ENCODE measurements at places on chromosomes 1 and 21. TPM values are rescaled to one million over a fixed set of nuclear protein-coding genes. Genes with fewer than 3 reads are reported as not detected.

Gene RORC
- not detected for total RNA-seq

Gene KCND3
- total RNA-seq, result not detected

Gene CHIA
- not detected for total RNA-seq

Gene PPFIA4
- 12.5 TPM for total RNA-seq

Gene RBP7
- total RNA-seq, result not detected

Gene B3GALT6
- total RNA-seq, result 31.2 TPM

Gene BRWD1
- total RNA-seq, result 30.2 TPM

Gene TYW3
- 11.9 TPM for total RNA-seq

Gene ITLN2
- total RNA-seq, result not detected

Gene TBX15
- total RNA-seq, result 0.24 TPM

Gene TNNI3K
- not detected for total RNA-seq

Gene ALX3
- total RNA-seq, result not detected

Gene LRRC38
- 0.39 TPM for total RNA-seq

Gene SON
- 166 TPM for total RNA-seq

Gene TOR3A
- 70.1 TPM for total RNA-seq

Gene SPRR5
- not detected for total RNA-seq

Gene CCDC185
- total RNA-seq, result not detected

Gene EPHA10
- total RNA-seq, result not detected

Gene HES2
- total RNA-seq, result 0.08 TPM

Gene CNR2
- total RNA-seq, result not detected

Gene PDZK1IP1
- total RNA-seq, result not detected

Gene TOMM20
- 141 TPM for total RNA-seq

Gene SYNC
- 2.4 TPM for total RNA-seq

Gene RCSD1
- total RNA-seq, result 0.39 TPM

Gene CCDC181
- 2.2 TPM for total RNA-seq

Gene NR1I3
- total RNA-seq, result not detected

Gene TSPAN1
- 2.0 TPM for total RNA-seq

Gene DCDC2B
- not detected for total RNA-seq

Gene TPTE
- not detected for total RNA-seq

Gene CFAP141
- not detected for total RNA-seq

Gene DNALI1
- 8.0 TPM for total RNA-seq

Gene GSTM1
- not detected for total RNA-seq

Gene FAM163A
- 0.26 TPM for total RNA-seq

Gene IVL
- total RNA-seq, result not detected

Gene SLC66A1
- total RNA-seq, result 16.6 TPM

Gene ITGB2
- 1.2 TPM for total RNA-seq

Gene ARHGEF2
- total RNA-seq, result 118 TPM

Gene CD101
- total RNA-seq, result 0.32 TPM

Gene HES3
- not detected for total RNA-seq

Gene IGSF3
- 0.32 TPM for total RNA-seq

Gene S100A7
- total RNA-seq, result not detected

Gene TSPAN2
- total RNA-seq, result 2.3 TPM

Gene NFIA
- total RNA-seq, result 18.7 TPM

Gene PLPPR4
- 0.13 TPM for total RNA-seq

Gene TRIM67
- total RNA-seq, result not detected

Gene P3R3URF
- not detected for total RNA-seq

Gene PGLYRP3
- total RNA-seq, result not detected

Gene PRDX6
- total RNA-seq, result 449 TPM

Gene LY9
- total RNA-seq, result not detected

Gene SPATA45
- total RNA-seq, result not detected

All from epithelial cell of alveolus of lung (primary cell).